GM20000 (cell line): ENCODE measurements at places on chromosomes 2 and 18.

DNA sequence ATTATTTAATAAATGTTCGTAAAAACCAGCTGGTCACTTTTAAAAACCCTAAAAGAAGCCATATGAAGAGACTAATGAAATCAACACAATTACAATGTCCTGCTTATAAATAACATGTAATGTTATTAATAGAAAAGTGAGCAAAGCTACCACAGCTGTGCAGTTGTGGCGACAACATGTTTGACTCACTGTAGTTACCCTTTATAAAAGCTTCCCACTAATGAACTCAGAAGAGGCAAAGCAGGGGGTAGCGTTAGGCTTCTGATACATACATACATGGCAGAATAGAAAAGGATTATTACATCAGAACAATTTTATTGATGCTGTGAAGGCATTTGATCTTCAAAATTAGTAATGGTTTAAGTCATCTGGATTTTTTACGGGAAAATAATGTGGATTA, 219.7 kb downstream of the SLC4A10 start:
- no peak for DNase-seq

GRCh38 chr2:200593905-200594304, 8.1 kb downstream of the AOX1 start:
- DNase-seq = no peak

GRCh38 chr2:154194909-154195643, 323.4 kb downstream of the GALNT13 start:
- DNase-seq = no peak

DNA sequence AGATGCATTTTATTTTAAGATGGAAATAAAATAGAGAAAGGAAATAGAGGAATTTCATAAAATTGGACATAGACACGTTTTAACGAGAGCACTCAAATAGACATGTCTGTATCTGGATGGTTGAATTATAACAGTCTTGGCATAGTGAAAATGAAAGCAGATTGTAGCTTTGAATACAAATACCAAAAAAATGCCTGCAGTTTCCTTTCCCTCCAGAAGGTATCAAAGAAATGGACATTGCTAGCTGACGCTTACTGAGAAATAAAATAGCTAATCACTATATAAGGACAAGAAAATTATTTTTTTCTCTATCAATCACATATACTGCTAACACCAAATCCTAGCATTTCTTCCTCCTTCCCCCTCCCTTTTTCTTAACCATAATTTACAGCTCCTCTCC, 11.4 kb upstream of the MAPRE2 start:
- no peak for DNase-seq

DNA sequence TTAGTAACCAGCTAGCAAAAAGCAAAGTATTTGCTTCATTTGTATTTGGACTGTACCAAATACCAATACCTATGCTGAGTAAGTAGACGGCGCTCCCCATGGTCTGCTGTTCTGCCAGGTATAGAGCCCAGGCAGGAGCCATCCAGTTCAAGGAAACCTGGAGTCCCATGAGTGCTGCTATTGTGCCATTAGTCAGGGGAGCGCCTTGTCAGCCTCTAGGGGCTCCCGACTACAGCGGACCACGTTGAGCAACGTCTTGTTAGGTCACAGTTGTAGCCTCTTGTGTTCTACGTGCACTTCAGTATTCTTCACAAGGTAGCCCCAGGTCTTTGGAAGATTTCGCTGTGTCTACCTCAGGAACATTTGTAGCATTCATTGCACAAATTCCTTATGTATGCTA, 21.6 kb upstream of the SLC9A2 start:
- DNase-seq = no peak
